ENCODE measurements at places on chromosomes 2 and 18. TPM values are rescaled to one million over a fixed set of nuclear protein-coding genes. Genes with fewer than 3 reads are reported as not detected.

Gene EVA1A
- total RNA-seq = 50.7 TPM

Gene PECR
- total RNA-seq = 4.6 TPM

Gene EPB41L3
- total RNA-seq = 44.6 TPM

Gene ARHGAP28
- 5.3 TPM for total RNA-seq

Gene SLC14A1
- total RNA-seq = not detected

Gene FSHR
- not detected for total RNA-seq

Gene DUSP19
- 3.3 TPM for total RNA-seq

Gene EFHD1
- total RNA-seq = 2.2 TPM

Gene LBX2
- 0.64 TPM for total RNA-seq
